ENCODE measurements at places on chromosomes 11 and 22.

DNA sequence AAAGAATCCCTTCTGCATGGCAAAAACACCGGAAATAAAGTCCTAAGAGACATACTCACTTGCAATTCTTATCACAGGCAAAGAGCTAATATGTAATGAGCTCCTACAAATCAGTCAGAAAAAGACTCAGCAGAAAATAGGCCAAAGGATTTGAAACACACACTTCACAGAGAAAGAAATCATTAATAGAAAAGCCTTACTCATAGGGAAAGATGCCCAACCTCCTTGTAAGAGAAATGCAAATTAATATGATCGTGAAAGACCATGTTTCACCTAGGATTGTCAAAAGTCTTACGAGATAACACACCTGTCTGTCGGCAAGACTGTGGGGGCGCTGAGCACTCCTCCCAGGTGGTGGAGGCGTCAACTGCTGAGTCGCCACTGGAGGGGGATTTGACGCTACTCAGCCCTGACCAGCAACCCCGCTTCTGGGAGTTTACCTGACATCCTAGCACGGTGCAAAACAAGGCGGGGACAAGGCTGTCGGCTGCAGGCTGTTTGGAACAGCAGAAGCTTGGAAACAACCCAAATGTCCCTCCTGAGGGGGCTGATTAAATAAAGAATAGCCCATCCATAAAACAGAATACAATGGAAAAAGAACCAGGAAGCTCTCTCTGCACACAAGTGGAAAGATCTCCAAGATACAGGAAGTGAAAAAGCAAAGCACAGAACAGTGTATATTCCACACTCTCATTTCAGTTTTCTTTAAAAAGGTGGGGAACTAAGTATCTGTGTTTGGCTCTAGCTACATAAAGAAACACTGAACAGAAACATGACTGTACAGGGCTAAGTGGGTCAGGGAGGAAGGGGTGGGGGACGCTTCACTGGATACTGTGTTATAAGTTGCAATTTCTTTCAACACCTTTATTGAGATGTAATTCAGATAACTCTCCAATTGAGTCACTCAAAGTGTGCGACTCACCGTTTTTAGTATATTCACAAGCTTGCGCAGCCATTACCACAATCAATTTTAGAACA lies 11.5 kb downstream of the CSNK1E start:
- DNase-seq, result no peak

- no peak for DNase-seq
Measured at GRCh38 chr11:116881143-116881542, 43.7 kb upstream of the APOA1 start.

DNA sequence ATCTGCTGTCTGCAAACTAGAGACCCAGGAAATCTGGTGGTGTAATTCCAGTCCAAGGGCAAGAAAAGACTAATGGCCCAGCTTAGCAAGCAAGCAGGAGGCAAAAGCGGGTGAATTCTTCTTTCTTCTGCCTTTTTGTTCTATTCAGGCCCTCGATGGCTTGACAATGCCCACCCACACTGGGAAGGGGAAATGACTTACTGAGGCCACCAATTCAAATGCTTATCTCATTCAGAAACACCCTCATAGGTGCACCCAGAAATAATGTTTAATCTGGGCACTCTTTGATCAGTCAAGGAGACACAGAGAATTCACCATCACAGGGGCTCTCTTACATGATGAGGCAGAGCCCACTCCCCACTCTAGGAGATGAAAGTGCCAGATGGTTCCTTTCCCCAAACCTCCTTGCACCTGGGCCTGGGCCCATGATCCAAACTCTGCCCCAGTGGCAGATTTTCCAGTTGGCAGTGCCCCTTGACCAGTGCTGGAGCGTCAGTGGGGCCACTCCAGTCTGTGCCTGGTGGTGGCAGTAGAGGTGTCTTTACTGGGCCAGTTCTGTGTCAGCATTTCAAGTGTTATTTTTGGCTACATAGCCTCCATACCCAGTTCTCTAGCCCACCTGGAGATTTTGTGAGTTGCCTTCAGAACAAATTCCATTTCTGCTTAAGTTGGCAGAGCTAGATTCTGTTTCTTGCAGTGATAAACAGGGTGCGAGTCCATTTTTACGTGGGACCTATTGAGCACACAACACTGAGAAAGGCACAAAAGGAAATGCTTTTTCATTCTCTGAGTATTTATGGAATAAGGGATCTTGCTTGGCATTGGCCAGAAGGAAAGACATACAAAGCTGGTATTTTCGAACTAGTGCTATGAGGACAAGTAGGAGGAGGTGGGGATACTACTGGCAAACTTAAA lies 7.5 kb downstream of the ELMOD1 start:
- DNase-seq, result no peak

GRCh38 chr11:14444441-14445189 lies 55.0 kb downstream of the COPB1 start:
- DNase-seq, result no peak

DNA sequence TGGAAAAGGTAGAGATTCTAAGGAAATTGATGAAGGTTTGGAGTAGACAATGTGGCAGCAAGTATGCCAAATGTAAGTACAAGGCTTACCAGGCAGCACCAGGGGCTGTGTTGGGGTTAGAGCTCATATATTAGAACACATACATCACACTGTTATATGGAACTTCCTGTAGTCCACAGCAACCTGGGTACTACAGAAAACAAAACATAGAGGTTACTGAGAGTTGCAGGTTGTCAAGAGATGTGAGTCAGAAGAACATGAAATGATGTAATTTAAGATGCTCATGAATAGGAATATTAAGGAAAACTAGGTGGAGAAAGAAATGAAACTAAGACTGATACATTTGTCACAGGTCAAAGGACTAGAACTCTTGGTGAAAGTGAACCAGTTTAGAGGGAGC lies 22.0 kb downstream of the FAT3 start:
- no peak for DNase-seq

GRCh38 chr11:83221694-83222093 lies 28.2 kb downstream of the ANKRD42 start:
- no peak for DNase-seq

- DNase-seq, result no peak
Measured at GRCh38 chr22:23478175-23478574, 101.9 kb downstream of the IGLL1 start.

GRCh38 chr11:20754933-20755332 lies 85.5 kb downstream of the NELL1 start:
- no peak for DNase-seq

- DNase-seq, result no peak
Measured at GRCh38 chr22:44585559-44586350, 87.7 kb upstream of the RTL6 start.

- DNase-seq, result no peak
Measured at GRCh38 chr22:24133187-24133965, 47.9 kb upstream of the SUSD2 start.

DNA sequence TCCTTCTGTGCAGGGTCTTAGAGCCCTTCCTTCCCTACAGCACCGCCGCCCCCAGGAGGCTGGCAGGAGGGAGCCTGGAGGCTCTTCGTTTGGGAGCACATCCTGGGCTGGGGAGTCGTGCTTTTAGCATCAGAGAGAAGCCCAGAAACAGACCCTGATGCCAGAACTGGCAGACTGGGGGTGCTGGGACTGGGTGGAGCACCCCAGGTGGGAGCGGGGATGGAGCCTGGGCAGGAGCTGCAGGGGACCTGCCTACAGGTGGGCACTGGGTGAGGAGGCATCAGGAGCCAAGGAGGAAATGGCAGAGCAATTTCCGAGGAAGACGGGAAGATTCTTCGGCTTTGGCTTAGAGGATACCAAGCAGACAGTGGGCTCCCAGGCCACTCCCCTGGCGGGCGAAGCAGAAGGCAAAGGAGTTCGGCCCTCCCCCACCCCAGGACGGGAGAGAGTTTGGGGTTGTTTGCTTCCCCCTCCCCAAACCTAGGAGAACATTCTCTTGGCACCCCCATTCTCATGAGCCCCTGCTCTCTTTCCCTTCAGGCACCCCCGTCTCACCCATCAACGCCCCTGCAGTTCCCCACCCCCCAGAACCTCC lies 1.1 kb downstream of the SYT7 start:
- DNase-seq, result no peak

Measured in osteocyte (in vitro differentiated cells).